ENCODE measurements at places on chromosomes 7 and 10.

DNA sequence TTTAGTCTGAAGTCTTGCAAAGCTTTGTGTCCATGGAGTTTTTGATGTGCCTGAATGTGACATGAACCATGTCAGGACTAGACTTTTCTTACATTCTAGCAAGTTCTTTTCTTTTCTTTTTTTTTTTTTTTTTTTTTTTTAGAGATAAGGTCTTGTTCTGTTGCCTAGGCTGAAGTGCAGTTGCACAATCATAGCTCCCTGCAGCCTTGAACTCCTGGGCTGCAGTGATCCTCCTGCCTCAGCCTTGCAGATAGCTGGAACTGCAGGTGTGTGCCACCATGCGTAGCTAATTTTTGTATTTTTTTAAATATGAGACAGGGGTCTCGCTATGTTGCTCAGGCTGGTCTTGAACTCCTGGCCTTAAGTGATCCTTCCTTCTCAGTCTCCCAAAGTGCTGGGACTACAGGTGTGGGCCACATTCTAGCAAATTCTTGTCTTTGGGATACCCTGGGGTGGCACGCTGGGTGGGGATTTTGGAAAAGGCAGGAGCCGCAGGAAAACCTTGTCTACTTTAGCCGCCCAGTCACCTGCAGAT, 152.8 kb downstream of the SVIL start:
- DNase-seq, result no peak

DNA sequence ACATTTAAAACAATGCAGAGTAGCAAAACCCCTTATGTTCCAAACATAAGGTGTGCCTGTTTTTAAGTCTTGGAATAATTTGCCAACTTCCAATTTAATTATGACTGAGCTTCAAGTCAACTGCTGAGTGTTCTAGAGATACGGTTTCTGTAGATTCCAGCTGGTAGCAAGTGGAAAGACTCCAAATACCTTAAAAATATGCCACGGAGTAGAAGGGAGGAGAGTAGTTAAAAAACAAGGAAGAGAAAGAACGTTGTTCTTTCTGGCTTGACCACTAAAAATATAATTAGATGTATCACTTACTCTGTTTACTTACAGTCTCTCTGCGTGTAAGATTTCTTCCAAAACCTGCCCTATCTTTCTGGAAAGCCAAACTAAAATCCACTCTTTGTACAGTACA, 24.5 kb upstream of the ABLIM1 start:
- DNase-seq, result no peak

- DNase-seq, result no peak
These were observed 222.6 kb downstream of the HTR7 start for GRCh38 chr10:90635111-90635765.

- peak; percentile 61 for DNase-seq
These were observed 122.3 kb upstream of the LYZL2 start for GRCh38 chr10:30751678-30752331.

DNA sequence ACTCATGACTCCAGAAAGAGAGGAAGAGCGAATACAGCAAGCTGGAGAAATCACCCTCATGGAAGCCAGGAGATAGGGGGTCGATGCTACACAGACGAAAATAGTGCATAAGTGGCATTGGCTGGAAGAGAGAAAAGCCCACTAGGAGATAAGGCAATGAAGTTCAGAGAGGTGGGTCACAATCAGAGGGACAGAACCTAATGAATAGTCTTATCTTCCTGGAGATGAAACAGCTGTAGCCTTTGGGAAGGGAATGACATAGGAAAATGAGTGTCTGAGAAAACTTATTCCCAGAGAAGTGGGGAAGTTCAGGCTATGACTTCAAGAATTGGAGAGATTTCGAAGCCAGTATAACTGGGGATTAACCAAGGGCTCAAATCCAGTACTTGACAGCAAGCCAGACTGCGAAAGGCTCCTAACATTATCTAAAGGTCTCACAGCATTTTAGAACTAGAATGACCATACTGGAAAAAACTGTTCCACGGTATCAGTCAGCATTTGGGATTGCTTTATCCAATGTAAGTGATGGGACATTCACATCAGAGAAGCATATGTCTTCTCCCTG, 211.1 kb downstream of the ZNF365 start:
- no peak for DNase-seq

DNA sequence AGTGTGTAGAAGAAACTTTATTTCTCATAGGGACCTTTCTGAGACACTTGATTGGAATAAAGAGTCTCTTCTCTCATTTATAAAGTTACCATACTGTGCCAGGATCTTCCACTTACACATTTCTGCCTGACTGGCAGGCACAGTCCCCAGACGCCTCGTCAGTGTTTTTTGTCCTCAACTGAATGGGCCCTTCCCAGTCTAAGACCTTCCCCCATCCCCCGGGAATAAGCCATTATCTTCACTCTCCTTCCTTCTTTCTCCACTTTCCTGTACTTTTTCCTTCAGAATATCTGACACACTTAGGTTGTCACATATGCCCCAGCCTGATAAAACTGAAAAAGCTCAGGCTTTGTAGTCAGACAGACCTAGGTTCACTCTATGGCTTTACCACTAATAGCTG, 35.3 kb upstream of the KCNIP2 start:
- no peak for DNase-seq
